ENCODE measurements at places on chromosomes 1 and 21. TPM values are rescaled to one million over a fixed set of nuclear protein-coding genes. Genes with fewer than 3 reads are reported as not detected.
A peak's percentile ranks its signal among the peaks of the same experiment; 100 is the strongest.

The OR2T34 gene
- not detected for total RNA-seq

The ELF3 gene
- 3.6 TPM for total RNA-seq

DNA sequence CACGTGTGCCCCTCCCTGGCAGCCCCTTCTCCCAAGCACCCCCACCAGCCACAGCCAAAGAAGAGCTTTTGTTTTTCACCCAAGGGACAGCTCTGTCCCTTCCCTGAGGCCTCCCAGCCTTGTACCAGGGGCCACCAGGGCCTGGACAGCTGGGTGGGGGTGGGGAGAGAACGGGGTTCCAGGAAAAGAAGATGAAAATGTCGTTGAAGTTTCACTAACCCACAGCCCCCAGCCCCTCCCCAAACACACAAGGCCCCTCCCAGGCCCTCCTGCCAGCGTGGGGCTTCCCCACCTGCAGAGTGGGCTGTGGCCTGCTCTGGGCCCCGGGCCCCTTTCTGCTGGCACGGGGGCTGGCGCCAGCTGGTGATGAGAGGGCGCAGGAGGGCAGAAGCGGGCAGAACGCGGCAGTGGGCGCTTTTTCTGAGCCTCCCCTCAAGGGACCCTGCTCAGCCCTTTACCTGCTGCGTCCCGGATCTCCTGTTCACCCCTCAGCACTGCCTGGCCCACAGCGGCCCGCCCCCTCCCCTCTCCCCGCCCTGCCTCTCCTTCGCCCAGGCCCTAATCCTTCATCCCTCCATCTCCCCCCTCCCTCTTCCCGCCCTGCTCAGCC, 5.5 kb upstream of the ANKRD65 start:
- DNase-seq = peak; percentile 94

DNA sequence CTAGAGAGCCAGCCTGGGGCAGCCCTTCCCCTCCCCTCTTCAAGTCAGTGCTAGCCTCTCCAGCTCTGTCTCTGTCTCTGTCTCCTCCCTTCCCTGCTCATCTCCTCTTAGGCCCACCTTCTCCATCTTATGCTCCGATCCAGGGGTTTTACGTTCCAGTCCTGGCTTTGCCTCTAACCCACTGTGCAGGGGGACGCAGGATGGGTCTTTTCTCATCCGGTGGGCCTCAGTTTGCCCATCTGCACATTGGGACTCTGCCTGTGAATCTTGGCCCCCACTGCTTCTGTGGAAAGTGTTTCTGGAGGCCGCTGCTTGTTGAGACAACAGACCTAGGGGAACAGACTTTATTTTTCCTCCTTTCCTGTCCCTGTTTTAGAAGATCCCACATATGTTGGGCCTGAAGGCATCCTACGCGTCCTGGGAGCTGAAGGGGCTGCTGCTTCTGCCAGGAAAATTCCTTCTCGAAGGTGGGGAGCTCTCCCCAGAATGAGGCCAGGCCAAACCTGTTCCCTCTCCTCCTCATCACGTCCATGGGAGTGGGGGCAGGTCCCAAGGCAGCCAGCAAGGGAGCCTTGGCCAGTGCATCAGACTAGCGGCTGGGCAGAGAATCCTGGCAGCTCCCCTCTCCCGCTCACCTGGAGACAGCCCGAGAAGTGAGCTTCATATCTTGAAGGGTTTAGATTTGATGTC, 99.5 kb upstream of the CSF3R start:
- DNase-seq = no peak

The VCAM1 gene
- total RNA-seq = not detected

- peak; percentile 15 for DNase-seq
Measured at GRCh38 chr1:59698386-59698785, 116.4 kb upstream of the HOOK1 start.

DNA sequence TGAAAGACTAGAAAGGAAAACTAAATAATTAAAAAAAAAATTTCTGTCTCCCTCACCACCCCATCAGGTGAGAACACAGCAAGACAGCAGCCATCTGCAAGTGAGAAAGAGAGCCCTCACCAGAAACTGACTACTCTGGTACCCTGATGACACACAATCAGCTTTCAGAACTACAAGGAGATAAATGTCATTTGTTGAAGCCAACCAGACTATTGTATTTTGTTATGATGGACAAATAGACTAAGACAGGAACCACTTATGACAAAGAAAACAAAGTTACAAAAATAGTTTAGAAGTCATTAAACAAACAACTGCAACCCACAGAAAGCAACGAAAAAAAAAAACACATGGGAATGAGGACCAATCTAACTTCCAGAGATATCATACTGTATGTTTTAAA, 98.3 kb downstream of the FAF1 start:
- no peak for DNase-seq

DNA sequence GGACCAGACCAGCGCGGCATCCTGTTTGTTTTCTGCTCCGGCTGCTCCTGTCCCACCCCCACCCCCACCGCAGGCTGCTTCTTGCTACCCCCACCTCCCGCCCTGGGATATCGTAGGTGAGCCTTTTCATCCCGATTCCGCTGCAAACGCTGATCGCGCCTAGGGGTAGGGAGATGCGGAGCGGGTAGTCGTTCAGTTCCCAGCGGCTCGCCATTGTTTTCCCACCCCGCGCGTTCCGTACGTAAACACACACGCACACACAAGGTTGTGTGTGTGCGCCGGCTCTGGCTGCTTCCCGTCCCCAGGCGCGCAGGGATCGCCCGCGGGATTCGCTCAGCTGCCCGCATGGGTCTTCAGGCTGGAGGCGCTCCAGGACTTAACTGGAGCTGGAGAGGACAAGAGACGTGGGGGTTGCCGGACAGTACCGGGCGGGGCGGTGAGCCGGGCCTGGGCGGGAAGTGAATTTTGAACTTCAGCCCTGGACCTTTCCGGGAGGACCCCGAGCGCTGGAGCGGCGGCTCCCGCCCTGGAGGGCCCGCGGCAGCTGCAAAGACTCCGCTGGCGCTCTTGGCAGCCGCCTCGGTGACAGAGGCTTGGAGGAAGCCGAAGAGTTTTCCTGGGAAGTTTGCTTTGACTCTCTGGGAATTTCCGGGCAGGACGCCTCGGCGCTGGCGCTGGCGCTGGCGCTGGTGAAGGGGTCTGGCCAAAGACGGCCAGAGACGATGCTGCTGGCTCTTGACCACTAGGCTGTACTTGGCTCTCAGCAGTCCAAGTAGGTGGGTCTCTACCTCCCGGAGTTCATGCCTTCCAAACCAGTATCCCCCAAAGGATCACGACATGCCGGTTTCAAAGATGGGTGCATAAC, 1.6 kb downstream of the SOX13 start:
- peak; percentile 83 for DNase-seq

DNA sequence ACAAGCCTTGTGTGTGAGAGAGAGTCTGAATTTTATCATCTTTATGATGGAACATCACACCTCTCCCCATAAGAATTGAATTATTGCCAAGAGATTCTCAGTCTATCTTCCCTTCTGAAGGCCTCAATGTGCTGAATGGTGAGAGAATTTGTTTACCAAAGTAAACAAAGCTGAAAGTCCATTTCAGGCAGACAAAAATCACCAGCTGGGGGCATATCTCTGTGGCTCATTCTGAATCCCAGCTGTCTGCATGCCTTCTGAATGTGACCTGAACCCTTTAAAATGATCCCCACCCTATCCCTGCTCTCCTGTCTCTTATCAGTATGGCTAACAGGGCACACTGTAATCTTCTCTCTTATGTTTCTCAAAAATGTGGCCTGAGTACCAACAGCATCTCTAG, 99.1 kb upstream of the CAMK1G start:
- DNase-seq = no peak

- no peak for DNase-seq
Measured at GRCh38 chr1:180816132-180816531, 96.6 kb upstream of the KIAA1614 start.

GRCh38 chr21:46409641-46410406, 48.9 kb upstream of the DIP2A start:
- DNase-seq = no peak

The TBCE gene
- 28.8 TPM for total RNA-seq

DNA sequence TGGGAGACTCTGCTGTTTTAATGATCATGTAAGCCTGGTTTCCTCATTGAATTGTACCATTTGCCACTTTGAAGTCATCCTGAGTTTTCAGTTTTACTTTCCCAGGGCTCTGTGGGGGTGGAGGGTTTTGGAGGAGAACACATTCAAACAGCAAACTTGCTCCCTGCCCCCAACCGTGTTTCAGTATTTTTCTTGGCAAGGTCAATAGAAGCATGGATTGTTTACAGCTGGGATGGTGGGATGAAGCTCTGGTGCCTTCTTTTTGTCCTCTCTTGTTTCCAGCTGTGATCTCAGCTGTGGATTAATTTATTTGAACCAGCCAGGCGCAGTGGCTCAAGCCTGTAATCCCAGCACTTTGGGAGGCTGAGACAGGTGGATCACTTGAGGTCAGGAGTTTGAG, 54.3 kb upstream of the SERBP1 start:
- DNase-seq = no peak

- DNase-seq = no peak
Measured at GRCh38 chr1:172351754-172352161, 68.7 kb upstream of the C1orf105 start.

- DNase-seq = peak; percentile 2
Measured at GRCh38 chr1:229666585-229666984, 40.5 kb downstream of the URB2 start.

The OSCP1 gene
- total RNA-seq = 4.6 TPM

The CRP gene
- total RNA-seq = not detected

DNA sequence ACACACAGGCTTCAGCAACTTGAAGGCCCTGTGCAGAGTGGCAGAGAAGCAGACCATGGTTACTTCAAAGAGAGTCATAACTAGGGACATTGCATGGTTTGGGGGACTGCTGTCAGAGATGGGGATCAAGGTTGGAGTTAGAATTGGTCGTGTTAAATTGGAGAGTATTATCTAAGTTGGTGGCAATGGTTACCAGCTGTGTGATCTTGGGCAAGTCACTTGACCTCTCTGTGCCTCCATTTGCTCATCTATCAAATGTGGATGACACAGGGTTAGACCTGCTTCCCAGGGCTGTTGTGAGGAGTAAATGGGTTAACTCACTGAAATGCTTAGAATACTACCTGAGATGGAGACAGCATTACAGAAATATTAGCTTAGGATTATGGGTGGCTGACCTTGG, 91.1 kb downstream of the PAX7 start:
- no peak for DNase-seq

- DNase-seq = no peak
Measured at GRCh38 chr1:111201275-111202090, 1.0 kb upstream of the DENND2D start.

The CD101 gene
- 0.70 TPM for total RNA-seq

DNA sequence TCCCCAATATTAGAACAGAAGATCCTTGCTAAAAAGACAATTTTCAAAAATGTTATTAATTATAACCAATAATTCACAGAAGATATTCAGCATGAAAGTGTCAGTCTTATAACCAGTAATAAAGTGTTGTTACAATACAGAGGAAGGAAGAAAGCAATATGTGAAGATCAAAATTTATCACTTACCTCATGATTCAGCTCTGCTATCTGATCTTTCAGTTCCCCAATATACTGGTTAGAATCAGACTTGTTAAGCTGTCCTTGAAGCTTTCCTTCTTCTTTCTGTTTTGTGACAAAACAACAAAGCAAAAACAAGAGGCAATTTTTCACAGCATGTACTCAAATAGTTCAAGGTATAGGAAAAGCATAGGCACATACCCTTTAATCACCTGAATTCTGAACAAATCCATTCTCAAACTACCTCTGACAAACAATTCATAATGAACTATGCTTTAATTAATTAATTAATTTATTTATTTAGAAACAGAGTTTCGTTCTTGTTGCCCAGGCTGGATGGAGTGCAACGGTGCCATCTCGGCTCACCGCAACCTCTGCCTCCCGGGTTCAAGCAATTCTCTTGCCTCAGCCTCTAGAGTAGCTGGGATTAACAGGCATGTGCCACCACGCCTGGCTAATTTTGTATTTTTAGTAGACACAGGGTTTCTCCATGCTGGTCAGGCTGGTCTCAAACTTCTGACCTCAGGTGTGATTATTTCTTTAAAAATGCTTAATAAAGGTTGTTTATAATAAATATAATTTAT, 76.9 kb upstream of the GFI1 start:
- DNase-seq = no peak

GRCh38 chr1:192592981-192593708, 17.6 kb downstream of the RGS1 start:
- DNase-seq = no peak

DNA sequence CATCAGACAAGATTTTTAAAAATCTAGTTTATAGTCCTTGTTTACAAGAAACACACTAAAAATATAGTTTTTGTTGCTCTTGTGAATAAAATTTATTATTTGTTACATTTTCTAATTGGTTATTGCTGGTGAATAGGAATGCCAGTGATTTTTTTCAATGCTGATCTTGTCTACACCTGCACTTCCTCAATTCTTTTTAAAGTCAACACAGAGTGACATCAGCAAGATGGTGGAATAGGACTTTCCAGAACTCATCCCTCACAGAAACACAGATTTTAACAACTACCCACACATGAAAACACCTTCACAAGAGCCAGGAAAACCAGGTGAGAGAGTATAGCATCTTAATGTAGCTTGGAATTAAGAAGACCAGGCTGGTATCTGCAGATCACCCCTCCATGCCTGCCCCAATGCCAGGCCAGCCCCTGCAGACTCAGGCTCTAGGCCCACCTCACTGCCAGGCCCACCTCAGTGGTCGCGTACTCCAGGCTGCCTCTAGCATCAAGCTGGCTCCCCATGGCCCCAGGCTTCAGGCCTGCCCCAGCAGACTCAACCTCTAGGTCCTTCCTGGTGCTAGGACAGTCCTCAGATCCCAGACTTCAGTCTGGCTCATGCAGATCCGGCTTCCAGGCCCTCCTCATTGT, 117.6 kb downstream of the WDR3 start:
- DNase-seq = no peak
